Activated CD4-positive, alpha-beta T cell treated with anti-CD3 and anti-CD28 coated beads for 36 hours (primary cell): ENCODE measurements at places on chromosomes 3 and 15.
A peak's percentile ranks its signal among the peaks of the same experiment; 100 is the strongest.

DNA sequence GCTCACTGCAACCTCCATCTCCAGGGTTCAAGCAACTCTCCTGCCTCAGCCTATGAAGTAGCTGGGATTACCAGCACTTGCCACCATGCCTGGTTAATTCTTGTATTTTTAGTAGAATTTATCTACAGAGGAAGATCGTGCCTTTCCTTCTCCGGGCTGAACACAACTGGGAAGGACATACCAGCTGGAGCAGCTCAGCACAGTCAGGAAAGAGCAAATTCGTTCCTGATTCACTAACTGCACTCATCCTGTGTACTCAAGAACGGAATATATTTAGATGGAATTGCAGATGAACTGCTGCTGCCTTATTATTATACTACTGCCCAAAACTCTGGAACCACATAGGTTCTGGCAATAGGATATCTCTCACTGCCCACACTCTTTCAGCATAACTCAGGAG, 27.1 kb upstream of the P4HTM start:
- DNase-seq = no peak

- DNase-seq = peak; percentile 86
Measured at GRCh38 chr15:77496715-77497109, 76.0 kb downstream of the HMG20A start.

- DNase-seq = no peak
Measured at GRCh38 chr3:21226086-21226485, 524.9 kb downstream of the ZNF385D start.

- DNase-seq = no peak
Measured at GRCh38 chr3:122353893-122354401, 28.9 kb downstream of the CSTA start.

DNA sequence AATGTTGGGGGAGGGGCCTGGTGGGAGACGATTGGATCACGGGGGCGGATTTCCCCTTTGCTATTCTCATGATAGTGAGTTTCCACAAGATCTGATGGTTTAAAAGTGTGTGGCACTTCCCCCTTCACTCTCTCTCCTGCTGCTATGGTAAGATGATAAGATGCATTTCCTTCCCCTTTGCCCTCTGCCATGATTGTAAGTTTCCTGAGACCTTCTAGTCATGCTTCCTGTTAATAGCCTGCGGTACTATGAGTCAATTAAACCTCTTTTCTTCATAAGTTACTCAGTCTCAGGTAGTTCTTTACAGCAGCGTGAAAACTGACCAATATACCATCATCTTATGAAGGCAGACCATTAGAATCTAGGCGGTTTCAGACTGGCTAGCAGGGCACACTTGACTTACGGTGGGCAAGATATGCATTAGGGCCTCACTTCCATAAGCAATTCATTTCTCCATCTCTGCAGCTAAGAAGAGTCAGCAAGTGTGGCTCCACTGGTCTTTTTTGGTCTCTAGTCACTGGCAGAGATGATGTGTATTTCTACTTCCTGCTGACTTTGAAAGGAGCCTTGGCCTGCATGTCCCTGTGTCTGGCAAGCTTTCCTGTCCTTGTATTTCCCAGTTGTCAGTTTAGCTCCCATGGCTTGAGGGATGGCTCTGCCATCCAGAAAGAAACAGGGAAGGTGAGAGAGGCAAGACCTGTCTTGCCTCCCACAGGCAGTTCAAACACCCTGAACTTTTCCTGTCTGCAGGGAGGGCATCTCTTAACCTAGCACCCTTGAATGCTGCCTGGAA, 109.0 kb upstream of the ADAMTS9 start:
- no peak for DNase-seq

GRCh38 chr3:165716592-165716991, 120.6 kb downstream of the BCHE start:
- DNase-seq = no peak

- no peak for DNase-seq
Measured at GRCh38 chr3:185332026-185332735, 30.8 kb upstream of the MAP3K13 start.
